COLO829 (cell line): ENCODE measurements at places on chromosomes 1 and 21.
A peak's percentile ranks its signal among the peaks of the same experiment; 100 is the strongest.

DNA sequence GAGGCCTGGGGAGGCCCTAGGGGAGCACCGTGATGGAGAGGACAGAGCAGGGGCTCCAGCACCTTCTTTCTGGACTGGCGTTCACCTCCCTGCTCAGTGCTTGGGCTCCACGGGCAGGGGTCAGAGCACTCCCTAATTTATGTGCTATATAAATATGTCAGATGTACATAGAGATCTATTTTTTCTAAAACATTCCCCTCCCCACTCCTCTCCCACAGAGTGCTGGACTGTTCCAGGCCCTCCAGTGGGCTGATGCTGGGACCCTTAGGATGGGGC is 5.2 kb downstream of the ELF3 start:
- DNase-seq = no peak

DNA sequence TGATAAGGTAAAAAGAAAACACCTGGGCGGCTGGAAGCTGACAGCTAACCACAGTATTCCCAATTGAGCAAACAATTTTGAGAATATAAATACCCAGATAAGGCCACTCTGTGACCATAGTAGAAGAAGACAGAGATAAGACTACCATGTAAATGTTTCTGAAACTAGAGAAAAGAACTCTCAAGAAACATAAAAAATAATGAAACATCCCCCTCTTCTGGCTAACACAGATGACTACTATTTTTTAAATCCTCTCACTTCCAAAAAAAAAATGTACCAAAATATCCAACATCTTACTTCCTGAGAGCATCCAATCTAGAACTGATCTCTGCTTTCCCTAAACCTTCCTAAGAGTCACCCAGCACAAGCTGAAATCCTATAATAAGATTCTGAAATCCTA is 125.9 kb downstream of the HFM1 start:
- DNase-seq = peak; percentile 10

DNA sequence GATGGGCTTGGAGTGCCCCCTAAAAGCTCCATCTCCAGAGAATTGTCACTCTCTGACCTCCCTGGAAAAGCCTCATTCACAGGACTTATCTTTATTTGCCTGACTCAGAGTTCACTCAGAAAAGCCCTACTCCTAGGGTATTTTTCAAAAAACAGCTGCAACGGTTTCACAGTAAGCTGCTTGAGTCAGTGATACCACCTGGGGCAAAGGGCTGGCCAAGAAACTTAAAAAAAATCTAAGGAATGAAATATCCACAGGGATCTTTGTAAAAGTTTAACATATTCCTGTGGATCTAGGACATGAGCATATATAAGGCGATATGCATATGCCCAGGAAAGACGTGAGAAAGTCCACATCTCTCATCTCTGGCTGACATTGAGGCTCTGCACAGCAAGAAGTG is 33.8 kb upstream of the TSPAN2 start:
- DNase-seq = no peak

DNA sequence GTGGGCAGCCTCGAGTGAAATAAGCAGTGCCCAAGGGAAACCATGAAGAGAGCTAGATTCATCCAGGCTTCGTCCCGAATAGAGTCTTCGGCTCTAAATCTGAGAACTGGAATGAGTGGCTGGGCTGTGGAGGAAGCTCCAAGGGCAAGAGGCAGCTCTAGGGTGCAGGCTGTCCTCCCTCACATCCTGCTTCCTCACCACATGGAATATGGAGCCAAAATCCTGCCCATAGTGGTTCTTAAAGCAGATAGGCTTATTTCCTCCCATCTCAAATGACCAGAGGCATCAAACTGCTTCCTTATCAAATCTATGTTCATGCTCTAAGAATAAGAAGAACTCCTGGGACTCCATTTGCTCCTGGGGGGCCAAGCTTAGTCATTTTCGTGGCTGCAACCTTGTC is 2.5 kb downstream of the IL24 start:
- no peak for DNase-seq

DNA sequence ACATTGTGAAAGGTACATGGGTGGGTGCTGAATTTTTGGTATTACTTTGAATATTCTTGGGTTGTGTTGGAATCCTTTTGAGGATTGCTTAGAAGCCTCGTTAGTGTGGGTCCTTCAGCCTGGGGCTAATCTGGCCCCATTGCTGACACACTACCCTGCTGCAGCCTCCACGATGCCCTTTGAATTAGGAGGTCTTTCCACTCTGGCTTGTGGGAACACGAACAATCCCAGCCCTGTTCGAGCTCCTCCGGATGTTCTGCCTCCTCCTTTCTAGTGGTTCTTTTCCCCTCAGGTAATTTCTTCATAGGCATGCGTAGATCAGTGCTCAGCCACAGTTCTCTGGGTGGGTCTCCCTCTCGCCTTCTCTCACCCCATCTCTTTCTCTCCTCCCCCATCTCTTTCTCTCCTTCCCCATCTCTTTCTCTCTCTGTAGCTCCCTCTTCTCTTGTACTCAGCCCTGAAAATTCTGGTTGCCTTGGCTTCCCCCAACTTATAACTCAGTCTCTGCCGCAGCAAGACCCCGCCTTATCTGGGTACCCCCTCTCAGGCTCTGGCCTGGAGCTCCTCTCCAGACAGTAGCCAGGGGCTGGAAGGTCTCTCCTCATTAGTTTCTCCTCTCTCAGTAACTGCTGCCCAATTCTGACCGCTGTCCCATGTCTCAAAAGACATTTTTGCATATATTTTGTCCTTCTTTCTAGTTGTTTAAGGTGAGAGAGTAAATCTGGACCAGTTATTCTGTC is 46.0 kb upstream of the SLC19A1 start:
- no peak for DNase-seq

DNA sequence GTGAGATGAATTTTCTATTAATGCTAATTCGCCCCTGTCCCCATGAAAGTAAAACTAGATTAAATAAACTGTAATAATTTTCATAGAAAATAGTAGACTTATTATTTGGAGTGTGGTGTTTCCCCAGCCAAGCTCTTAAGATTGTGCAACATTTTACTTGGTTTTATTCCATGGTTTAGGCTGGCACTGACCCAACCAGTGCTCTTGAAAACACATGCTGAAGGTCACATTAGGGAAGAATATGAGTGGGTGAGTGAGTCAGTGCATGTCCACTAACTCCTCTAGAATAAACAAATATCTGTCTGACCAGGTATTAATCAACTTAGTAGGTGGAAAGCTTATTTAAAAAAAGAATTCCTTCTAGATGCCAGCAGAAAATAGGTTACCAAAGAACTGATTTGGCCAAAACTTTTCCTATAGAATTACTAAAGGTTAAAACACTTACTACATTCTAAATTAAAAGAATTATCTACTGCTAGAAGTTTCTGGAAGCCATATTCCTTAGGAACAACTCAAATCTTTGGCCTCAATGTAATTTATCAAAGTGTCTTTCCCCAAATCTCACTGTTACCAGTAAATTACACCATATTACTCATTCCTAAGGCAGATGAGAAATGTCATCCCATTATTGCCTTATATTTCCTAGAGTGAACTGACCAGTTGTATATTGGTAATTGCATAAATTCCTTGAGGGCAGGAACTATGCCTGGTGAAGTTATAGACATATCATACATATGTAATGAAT is 89.7 kb upstream of the RGS1 start:
- peak; percentile 57 for DNase-seq

GRCh38 chr1:46461809-46462448 is 27.7 kb upstream of the DMBX1 start:
- no peak for DNase-seq

- DNase-seq = no peak
Measured at GRCh38 chr1:208203127-208203847, 40.9 kb downstream of the PLXNA2 start.

- no peak for DNase-seq
Measured at GRCh38 chr1:173393659-173394000, 83.5 kb upstream of the PRDX6 start.

- no peak for DNase-seq
Measured at GRCh38 chr1:6591222-6591621, 11.4 kb downstream of the ZBTB48 start.

DNA sequence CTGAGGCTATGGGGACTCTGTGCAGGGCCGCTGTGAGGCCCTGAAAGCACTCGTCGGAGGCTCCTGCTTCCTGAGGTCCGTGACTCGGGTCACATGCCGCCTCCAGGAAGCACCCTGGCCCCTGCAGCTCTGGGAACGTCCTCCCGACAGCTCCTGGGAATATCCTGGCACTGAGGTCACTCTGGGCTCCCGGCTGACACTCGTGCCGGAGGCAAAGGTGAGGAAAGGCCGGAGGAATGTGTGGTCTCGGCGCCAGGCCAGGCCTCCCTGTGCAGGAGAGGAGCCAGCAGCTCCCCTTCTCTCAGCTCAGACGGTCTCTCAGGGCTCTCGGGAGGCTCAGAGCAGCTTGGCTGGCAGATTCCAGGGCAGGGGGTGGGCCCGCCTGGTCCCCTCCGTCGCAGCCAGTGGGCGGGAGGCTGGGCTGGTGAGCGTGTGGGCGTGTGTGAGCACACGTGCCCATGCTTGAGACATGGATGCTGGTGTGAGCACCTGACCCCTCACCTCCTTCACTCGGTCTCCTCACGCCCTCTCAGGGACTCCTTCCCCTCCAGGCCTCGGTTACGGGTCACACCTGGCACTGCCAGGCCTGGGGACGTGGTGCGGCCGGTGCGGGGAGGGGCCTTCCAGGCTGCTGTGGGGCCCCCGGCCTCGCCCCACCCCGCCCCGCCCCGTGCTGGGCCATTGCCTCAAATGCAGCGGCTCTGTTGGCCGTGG is 5.5 kb upstream of the RNF223 start:
- DNase-seq = peak; percentile 30

DNA sequence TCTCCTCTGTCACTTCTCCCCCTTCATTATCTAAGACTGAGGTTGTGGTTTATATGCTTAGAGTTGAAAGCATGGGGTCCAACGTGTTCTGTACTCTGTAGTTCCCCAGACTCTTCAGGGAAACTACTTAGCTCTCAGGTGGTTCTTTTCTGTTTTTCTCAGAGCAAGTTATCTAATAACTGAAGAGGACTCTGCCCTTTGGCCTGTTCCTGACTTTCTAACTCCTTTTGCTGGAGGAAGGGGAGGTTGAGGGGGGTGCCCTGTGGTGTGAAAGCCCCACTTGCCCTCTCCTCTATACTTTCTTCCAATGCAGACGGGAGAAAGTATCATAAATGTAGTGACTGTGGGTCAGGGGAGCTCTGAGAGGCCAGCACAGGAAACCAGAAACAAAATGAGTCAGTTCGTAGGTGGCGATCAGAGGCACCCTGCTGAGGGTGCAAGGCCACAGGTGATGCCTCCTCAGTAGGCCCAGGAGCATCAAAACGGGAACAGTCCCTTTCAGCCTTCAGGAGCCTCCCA is 5.0 kb downstream of the SLC25A44 start:
- DNase-seq = no peak

DNA sequence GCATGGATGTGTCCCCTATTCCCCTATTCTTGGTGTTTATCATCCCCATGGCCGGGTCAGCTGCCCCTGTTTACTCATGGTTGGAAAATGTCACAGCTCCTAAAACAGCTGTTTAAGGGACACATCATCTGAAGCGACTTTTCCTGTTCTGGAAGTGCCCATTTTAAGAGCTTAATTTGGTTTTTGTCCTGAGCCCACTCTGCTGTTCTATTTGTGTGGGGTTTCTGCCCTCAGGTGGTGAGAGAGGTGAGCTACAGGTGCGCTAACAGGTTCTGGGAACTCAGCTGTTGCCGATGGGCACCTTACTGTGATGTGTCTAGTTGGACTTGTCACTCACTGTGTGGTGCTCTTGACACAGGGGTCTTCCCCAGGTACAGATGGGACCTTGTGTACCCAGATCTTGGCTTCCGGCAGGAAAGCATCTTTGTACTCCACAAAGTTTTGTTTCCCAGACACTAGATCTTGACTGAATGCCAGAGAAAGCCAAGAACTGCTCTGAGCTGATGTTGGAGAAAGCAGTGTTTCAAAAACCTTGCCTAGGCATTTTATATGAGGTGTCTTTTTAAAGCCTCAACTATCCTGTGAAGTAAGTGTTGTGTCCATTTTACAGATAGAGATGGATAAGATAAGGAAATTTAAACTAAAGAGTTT is 59.0 kb upstream of the CD1D start:
- DNase-seq = peak; percentile 40

DNA sequence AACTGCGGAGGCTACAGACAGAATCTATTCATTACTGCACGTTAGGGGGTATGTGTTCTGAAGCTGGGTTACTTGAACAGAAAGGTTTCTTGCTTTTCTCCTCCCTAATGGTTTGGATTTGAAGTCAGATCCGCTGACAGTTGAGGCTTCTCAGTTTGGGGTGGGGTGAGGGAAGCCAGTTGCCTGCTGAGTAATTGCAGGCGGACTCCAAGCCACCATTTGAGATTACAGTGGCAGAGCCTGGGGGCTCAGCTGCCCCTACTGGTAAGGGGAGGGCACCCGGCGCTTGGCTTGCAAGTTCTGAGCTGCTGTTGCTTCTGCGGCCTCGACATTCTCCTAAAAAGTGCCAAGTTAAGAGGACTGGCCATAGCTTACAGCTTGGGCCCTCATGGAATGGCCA is 2.0 kb downstream of the GRHL3 start:
- no peak for DNase-seq

GRCh38 chr1:14578156-14578555 is 20.3 kb upstream of the KAZN start:
- DNase-seq = no peak

GRCh38 chr1:35622510-35623178 is 18.7 kb downstream of the PSMB2 start:
- DNase-seq = no peak

DNA sequence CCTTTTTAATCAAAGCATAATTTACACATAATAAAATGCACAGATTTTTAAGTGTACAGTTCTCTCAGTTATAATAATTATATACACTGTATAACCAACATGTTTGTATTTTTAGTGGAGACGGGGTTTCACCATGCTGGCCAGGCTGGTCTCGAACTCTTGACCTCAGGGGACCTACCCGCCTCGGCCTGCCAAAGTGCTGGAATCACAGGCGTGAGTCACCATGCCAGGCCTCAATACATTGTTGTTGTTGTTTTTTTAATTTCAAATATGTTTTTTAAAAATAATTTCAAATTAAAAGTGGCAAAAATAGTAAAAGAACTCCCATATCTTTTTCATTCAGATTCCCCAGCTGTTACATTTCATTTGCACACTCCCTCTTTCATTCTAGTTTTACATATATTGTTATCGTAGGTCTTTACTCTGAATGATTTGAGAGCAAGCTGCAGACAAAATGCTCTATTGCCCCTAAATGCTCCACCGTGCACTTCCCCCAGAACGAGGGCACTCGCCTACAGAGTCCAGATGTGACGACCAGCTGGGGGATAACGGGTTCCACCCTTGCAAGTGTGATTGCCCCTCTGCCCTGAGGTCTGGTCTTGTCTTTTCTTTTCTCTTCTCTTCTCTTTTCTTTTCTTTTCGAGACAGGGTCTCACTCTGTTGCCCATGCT is 19.2 kb upstream of the RD3 start:
- DNase-seq = no peak

GRCh38 chr1:17520041-17520440 is 19.5 kb upstream of the ARHGEF10L start:
- no peak for DNase-seq

DNA sequence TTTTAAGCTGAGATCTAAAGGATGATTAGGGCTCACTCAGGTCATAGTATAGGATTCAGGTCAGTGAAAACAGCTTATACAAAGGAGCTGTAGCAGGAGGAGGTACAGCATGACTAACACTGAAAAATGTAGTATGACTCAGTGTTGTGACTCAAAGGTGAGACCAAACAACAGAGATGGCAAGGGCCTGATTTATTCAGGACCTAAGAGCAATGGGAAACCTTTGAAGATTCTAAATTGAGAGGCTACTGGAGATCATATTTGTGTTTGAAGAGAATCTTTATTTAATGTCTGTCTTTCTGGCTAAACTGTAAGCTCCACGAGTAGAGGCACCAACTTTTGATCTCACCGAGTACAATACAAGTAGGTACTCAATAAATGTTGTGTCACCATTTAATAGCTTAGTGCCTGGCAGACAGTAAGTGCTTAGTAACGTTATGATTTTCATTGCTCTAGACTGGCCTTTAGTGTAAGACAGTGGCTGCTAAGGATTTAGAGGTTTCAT is 43.5 kb downstream of the PRKAA2 start:
- no peak for DNase-seq
